Anterior cingulate cortex (tissue), 58 donors: ENCODE measurements at places on chromosomes 6 and 20.
A peak's percentile ranks its signal among the peaks of the same experiment; 100 is the strongest.

- DNase-seq, result no peak
Observed at GRCh38 chr6:9848094-9848493, 566.8 kb downstream of the TFAP2A start.

DNA sequence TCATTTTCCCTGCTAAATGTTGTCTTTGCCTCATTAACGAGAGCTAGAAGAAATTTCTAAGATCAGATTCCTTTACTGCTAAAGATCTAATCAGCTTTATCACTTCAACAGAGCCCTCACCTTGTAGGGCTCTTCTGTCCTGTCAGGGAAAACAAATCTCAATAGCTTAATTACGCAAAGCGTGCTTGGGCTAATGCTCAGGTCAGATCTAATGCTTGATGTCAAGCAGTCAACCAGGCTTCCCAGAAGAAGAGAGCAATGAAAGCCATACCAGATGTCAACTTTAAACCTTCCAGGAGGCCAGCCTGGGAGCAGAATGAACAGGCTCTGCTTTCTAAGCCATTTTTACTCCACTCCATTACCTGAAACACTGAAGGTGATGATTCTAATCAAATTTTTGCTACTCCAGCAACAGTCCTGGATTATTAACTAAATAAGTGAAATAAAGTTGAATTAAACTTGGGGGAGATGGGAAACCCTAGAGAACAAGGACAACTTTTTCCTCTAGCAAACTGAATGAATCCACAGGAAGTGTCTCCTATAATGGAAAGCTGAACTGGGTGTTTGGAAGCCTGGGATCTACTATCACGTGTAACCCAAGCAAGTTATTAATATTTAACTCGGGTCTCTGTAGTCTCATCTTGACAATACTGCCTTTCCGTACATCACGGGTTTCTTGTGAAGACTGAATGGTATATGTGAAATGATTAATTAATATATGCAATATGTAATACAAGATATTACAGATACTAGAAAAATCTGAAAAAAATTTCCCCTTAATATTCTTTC, 273.7 kb downstream of the PTPRK start:
- DNase-seq, result no peak

- DNase-seq, result no peak
Observed at GRCh38 chr6:81380718-81381338, 371.7 kb downstream of the TENT5A start.

DNA sequence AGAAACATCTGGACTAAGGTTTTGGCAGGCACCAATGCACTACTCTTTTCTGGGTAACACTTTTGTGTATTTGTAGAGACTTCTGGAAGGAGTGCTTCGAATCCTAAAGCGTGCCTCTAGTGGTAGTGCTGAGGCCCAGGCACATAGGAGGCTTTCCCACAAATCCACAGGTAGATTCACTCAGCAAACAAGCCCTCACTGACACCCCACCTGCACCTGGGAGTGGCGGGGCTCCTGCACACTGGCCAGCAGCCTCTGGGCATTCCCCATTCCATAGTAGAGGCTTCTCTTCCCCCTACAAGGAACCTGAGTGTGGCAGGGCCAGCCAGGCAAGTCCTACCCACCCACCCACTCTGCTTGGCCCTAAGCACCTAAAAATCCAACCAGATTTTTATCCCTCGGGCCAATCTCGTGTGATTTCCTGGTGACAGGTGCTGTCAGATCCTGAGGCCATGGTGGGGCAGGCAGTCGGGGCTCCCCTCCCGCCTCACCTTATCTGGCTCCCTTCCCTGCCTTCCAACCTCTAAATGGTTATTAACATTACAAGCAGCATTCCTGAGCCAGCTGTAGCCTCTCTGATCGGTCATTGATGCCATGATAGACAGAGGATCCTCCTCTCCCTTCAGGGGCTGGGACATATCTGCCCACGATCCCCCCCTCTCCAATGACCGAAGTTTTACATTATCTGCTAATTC, 82.4 kb downstream of the SLC2A10 start:
- DNase-seq, result no peak

DNA sequence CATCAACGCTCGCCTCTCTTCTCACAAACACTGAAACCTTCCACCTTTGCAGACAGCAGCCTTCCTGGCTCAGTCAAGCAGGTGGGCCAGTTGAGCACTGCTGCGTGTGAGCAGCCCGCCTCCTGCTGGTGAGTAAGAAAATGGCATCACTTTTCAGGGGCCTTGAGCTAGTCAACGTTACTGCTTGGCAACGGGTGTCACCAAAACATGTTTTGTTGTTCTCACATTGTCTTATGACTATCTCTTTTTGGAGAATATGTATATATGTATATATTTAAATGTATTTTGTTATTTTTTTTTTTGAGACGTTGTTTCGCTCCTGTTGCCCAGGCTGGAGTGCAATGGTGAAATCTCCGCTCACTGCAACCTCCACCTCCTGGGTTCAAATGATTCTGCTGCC, 97.0 kb upstream of the AGPAT4 start:
- peak; percentile 39 for DNase-seq

- no peak for DNase-seq
Observed at GRCh38 chr6:130365166-130366106, at the start of gene TMEM200A. Gene TMEM200A, plus strand, starts transcription at chr6:130366017. Its CDS starts 74,406 bp downstream, at chr6:130440423.
